ENCODE measurements at places on chromosomes 7 and 10. TPM values are rescaled to one million over a fixed set of nuclear protein-coding genes. Genes with fewer than 3 reads are reported as not detected.
A peak's percentile ranks its signal among the peaks of the same experiment; 100 is the strongest.

The TTYH3 gene
- total RNA-seq, result 10.9 TPM

The FOXP2 gene
- total RNA-seq, result 2.5 TPM

The CYP3A7 gene
- total RNA-seq, result not detected

DNA sequence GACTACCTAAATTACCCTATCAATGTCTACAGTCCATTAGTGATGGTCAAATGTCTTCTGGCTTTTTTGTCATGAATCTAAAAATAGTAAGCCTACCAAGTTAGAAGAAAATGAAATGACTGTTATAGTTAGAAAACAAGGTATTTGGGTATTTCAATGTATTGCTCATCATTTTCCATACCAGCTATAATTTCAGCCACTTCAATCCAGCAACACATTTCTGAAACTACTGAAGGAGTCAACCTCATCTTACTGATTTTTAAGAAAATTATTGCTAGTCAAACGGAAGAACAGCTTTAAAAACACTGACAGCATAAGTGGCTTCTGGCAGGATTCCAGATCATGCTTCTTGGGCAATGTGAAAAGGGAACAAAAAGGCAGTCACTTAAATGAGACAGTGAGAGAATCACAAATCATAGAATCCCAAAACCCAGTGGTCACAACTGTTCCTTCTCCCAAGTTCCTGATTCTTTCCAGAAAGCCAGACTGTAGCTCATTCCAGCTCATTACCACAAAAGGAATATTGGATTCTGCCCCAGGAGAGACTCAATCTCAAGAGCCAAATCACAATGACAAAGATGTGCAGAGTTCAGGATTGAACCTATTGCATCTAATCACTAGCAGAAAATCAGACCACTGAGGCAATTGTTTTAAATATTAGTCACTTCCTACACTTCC is 61.2 kb upstream of the LRRN3 start:
- DNase-seq, result no peak

DNA sequence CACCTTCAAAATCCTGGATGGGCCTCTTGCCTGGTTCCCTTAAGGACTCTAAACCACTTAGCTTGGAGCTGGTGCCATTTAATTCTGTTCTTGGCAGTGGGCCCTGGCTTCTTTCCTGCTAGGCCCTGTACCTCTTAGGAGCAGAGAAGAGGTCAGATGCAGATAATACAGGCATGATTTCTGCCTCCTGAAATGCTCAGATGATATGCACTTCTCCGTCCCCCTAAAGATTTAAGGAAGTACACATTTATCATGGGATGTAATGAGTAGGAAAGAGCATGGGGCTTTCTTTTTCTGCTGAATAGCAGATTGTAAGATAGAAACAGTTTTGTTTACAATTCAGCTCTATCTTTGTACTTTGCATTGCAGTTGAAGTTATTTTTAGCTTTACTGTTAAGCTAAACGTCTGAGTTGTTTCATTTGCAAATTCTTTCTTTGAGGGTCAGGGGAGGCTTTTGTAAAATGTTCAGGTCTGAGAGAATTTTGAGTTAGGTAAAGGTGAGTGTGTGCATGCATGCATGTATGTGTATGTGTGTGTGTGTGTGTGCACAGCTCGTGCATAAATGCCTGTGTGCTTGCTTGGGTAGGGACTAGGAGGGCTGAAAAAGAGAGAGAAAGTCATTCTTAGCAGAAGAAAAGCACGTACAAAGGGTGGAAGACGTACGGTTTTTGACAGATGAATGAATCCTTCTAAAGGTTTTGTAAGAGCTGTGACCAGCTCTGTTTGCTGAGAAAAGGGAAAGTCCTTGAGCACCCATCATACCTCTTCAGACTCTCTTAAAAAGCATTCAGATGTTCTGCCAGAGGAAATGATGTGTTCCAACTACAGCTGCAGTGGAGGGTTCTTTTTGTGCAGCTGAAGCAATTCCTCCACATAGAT is 364.2 kb downstream of the AUTS2 start:
- peak; percentile 59 for DNase-seq

- no peak for DNase-seq
Measured at GRCh38 chr10:33612551-33612950, 278.1 kb upstream of the NRP1 start.

All from heart left ventricle (tissue), 16 donors.